ENCODE measurements at places on chromosomes 5 and 9.

GRCh38 chr5:153987301-153987700, 51.4 kb downstream of the FAM114A2 start:
- DNase-seq: no peak

GRCh38 chr5:178249191-178249989, 16.8 kb upstream of the PHYKPL start:
- no peak for DNase-seq

DNA sequence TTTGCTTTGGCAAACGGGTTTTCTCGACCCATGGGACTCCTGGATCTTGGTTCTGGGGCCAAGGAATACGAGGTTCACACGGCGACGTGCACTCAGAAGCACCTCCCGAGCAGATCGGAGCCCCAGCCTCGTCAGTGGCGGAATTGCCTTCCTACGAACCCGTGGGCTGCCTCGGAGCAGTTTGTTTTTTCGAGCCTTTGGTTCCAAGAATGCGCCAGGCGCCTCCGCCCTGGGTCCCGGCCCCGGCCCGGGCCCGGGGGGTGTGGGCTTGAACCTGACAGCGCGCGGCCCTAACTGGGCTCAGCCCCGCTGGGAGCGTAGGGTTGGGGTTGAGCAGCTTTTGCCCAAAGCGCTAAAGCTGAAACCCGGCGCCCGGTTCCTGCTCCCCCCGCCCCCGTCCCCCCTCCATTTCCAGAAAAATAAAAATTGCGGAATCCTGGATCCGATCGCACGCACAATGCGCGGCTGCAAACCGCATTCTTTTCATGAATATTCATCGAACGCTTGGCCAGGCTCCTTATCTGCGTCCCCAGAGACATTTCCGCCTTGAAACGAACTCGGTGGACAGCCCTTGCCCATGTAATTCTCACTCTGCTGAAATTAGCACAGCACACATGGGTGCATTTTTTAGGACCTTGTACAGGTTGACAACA, 1.0 kb downstream of the BASP1 start:
- no peak for DNase-seq

- DNase-seq: no peak
Observed at GRCh38 chr5:93340881-93341280, 240.1 kb downstream of the NR2F1-AS1 start.

- DNase-seq: no peak
Observed at GRCh38 chr5:2003206-2003605, 120.5 kb upstream of the IRX4 start.

DNA sequence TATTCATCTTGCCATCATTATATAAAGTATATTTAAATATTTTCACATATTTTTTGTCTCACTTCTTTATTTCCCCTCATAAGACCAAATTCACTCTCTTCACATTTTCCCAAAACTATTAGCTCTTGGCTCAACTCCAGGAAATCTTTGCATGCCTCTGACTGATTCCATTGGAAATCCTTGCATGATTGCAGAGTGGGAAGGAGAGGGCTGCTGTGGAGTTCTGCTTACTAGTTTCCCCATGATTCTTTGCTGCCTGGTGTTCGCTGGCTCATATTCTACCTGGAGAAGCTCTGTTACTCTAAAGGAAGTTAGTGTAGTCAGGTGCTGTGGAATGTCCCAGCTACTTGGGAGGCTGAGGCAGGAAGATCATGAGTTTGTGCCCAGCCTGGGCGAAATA, 41.9 kb downstream of the LIX1 start:
- no peak for DNase-seq

DNA sequence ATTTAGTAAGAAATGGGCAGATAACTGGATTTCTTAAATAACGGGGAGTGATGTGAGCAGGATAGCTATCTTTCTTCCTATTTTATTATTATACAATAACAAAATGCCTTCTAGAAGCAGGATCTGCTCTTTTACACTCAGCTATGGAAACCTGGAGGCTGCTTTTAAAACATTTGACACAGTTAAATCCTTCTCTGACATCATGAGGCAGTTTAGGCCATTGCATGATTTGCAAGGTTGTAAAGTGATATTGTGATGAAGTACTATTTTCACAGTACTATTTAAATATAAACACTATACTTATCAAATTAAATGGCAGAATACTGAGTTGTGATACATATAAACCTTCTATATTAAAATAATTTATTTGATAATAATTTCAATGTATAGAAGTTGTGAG, 93.9 kb downstream of the ZSWIM6 start:
- no peak for DNase-seq

GRCh38 chr5:151758141-151758429, 346 bp downstream of the ATOX1 start:
- DNase-seq: no peak

- no peak for DNase-seq
Observed at GRCh38 chr5:123485275-123485674, 26.7 kb upstream of the CSNK1G3 start.

DNA sequence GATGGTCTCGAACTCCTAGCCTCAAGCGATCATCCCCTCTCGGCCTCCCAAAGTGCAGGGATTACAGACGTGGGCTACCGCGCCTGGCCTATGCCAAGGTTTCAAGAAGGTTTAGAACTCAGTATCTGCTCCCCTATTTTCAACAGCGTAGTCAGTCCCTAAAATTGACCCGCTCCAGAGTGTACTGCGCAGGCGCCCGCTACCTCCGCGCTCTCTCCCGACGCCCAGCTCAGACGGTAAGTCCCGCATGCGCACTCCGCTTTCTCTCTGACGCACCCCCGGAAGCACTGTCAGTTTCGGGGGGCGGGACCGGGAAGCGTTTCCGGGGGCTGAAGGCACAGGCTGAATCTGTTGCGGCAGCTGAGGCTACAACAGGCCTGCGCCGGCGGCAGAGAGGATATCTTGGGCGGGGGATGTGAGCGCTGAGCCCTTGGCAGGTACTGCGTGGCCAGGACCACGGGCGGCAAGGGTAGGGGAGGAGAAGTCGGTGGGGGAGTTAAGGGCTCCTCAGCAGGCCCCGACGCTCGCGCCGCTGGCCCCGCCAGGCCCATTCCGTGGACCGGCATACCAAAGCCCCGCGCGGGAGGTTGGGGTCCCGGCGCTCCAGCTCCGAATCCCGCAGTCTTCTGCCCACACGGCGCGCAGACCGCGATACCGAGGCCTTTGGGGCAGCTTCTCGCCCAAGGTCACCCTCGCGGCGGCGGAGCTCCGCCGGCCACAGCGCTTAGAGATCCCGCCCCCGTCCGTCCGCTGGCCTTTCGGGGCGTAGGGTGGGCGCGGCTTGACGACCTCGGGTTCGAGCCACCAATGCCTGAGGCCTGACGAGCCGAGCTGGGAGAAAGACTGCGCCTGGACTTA, at the start of gene ZBTB43:
Gene ZBTB43 (plus strand): TSS at position 345 of the 858 bp plus-strand sequence. CDS start 27,470 bp downstream, outside the sequence.
- DNase-seq: peak; percentile 97

GRCh38 chr9:995781-996180, 19.3 kb downstream of the DMRT3 start:
- DNase-seq: no peak

DNA sequence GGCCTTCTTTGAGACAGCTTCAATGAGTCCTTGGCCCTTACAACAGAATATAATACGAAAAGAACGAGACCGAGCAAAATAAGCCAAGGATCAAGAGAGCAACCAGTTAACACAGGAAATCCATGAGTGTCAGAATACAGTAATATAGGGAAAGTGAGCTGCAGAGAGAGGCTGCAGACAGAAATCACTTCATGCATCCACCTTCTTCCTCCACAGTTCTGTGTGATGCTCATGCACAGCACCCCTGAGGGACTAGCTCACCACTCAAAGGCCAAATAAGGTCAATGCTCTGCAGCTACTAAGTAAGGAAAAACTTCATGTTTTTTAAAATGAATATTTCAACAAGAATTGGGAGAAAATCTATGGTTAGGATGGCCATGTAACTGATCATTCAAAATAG, 257.1 kb downstream of the MCTP1 start:
- no peak for DNase-seq

- no peak for DNase-seq
Observed at GRCh38 chr5:150945947-150946346, 41.2 kb upstream of the ZNF300 start.

- DNase-seq: no peak
Observed at GRCh38 chr5:68711293-68712200, 382.3 kb upstream of the SLC30A5 start.

GRCh38 chr9:134837529-134837928, 43.1 kb upstream of the FCN2 start:
- no peak for DNase-seq

GRCh38 chr9:33737811-33738606, 57.4 kb upstream of the PRSS3 start:
- peak; percentile 69 for DNase-seq

GRCh38 chr5:14167211-14167845, 24.2 kb downstream of the TRIO start:
- DNase-seq: peak; percentile 65

DNA sequence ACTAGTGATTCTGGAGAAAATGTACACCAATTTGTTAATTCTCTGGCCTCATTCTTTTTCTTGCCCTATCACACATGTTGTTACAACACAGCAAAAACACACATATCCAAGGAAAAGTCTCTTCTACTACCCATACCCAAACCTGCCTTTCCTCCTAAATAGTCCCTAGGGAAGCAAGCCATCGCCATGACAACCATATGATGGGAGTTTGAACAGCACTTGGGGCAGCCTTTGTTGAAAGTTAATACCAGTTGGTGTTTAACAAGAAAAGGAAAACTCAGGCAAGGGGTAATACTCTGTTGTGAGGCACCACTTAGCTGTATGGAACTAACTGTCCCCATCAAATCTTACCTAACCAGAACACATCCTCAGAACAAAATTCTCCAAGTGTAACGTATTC, 1.7 kb downstream of the TRPM3 start:
- no peak for DNase-seq

DNA sequence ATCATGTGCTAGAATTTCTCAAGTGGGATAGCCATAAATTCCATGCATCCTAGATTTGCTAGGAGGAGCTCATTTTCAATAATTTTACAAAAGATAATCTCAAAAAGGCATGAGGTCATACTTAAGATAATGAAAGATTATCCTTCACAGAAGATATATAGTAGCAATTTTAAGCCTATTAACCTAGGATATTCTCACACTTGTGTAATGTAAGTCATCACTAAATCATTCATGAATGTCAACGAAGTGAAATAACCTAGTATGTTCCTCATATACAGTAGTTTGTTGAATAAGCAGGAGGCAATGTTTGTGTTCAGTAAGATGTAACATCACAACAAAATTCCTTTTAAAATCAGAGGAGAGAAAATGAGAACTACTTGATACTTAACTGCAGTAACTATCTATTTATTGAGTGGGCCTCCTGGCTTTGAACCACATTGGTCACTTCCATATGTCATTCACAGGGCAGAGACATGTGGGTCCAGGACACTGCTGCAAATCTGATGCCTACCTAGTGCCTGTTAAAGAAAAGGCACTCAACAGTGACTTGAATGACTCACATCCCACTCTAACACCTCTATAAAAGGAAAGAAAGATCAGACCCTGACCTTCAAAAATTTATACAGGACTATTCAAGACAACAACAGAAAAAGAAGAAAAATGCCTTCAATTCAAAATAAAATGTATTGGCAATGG, 8.2 kb downstream of the LIFR start:
- DNase-seq: no peak

DNA sequence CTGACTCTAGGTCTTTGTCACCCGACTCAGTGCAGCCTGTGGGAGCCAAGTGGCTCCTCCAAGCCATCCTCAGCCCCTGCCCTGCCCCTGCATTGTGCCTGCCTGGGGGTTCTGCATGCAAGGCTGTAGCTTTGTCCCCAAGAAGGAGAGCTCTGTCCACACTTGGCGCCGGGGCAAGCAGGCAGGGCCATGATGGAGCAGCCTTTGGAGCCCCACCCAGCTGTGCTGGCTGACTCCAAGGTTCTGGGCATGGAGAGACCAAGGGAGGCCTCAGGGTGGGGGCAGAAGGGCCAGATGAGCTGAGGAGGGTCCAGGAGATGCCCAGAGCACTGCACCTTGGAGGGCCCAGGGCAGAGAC, 226.2 kb downstream of the CACNA1B start:
- no peak for DNase-seq

GRCh38 chr9:89411759-89412158, 86.2 kb downstream of the SEMA4D start:
- DNase-seq: no peak

DNA sequence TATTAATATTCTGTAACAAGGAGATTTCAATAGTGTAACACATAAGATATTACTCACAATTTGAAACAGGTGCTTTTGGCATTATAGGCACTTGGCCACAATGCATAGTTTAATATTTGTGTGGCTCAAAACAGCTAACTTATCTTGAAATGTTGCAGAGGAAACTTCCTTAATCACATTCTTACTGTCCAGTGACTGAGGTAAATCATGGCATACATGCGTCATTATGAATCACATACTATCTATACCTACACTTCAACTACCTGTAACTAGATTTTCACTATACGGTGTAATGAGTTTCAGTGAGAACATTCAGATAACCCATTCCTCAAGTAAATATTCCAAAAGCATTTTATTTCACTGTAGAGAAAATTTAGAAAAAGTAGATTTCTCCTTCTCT, 218.8 kb downstream of the PDE4D start:
- DNase-seq: no peak

GRCh38 chr9:27408001-27408400, 111.1 kb upstream of the EQTN start:
- no peak for DNase-seq

- DNase-seq: no peak
Observed at GRCh38 chr5:68325065-68325580, 109.6 kb downstream of the PIK3R1 start.

DNA sequence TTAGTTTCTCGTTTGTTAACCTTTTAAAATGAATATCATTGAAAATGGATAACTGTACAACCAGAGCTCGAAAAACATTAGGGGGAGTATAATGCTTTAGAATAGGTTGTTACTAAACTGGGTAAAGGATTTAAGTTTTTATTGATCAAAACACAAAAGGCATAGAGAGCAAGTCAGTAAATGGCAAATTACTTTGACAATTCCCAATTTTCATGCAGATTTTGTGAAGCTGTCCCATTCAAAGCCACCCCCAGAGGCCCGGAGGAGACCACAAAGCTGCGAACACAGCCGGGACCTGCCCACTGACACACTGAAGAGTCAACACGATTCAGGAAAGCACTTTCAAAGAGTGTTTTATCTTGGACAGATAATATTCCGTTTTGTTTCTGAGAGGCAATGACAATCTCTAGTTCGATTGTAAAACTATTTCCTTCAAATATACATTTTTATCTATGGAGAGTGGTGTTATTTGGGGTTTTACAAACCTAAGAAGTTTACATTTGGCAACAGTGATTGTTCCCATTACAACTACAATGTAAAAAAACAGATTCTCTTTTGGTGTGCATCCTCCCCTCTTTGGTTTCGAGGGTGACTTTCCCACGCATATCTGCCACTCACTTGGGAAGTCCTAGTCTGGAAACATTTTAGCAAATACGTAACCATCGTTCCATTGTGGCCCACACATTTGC, 182.6 kb upstream of the TBCA start:
- no peak for DNase-seq

DNA sequence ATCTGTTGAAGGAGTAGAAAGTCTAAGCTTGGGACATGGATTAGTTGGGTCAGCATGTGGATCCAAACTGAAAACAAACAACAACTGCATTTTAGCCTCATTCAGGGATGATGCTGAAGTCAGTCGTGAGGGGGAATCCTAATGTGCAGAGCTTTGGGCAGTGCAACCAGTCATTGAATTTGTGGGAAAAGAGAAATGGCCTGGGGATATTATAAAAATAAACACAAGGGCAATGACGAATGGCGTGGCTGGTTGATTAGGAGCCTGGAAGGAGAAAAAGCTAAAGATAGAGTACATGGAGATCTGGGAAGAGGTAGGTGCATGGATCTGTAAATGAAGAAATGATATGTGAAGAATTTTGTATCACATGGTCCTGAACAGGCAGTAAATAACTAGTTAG, 477.6 kb downstream of the TLE1 start:
- no peak for DNase-seq

- peak; percentile 60 for DNase-seq
Observed at GRCh38 chr9:125758986-125759763, 12.0 kb downstream of the PBX3 start.

Measured in SK-MEL-5 (cell line).